Skin of body (tissue), 3 donors: ENCODE measurements at places on chromosomes 12 and 14. TPM values are rescaled to one million over a fixed set of nuclear protein-coding genes. Genes with fewer than 3 reads are reported as not detected.

DNA sequence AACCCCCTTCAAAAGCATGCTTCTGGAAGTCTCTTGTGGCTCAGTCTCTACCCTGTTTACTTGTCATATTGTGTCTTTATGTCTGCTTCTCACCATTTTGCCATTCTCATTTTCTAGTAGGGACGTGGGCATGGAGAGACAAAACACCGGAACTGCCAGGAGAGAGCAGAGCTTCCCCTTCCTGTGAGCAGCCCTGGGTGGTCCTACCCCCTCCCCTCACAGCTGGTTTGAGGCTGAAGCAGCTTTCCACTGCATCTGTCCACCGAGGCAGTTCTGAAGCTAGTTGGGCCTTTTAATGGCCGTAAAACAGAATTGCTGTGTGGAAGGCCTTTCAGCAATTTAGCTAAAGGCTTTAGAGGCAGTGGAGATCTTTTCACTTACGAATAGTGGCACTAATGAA lies 77.0 kb downstream of the PELI2 start:
- no peak for DNase-seq

- no peak for DNase-seq
These were observed 50.9 kb downstream of the RPH3A start for GRCh38 chr12:112842441-112842840.

GRCh38 chr14:68656452-68656851 lies 136.4 kb downstream of the ZFP36L1 start:
- DNase-seq = no peak

Gene TUNAR
- not detected for total RNA-seq

Gene CLEC4D
- total RNA-seq = 0.99 TPM

- no peak for DNase-seq
These were observed 65.6 kb downstream of the TESC start for GRCh38 chr12:117033382-117034221.
